ENCODE measurements at places on chromosomes 5 and 9.

- no peak for DNase-seq
Observed at GRCh38 chr5:95966005-95966404, 4.4 kb upstream of the ELL2 start.

DNA sequence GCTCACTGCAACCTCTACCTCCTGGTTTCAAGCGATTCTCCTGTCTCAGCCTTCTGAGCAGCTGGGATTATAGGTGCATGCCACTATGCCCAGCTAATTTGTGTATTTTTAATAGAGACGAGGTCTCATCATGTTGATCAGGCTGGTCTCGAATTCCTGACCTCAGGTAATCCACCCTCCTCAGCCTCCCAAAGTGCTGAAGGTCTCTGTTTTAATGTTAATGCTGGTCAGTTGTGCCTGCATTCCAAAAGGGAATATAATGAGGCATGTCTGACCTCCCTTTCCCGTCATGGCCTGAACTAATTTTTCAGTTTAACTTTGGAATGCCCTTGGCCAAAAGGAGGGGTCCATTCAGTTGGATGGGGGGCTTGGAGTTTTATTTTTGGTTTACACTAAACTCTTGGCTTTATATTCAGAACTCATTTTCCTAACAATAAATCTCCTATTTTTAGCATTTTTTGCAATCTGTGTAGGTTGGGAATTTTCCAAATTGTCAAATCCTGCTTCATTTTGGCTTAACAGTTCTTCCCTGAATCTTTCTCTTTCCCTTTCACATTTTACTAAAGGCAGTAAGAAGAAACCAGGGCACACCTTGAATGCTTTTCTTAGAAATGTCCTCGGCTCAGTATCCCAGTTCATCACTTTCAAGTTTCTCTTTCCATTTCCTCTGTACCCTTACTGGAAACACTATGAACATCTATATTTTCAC is 1175.5 kb downstream of the MAT2B start:
- no peak for DNase-seq

DNA sequence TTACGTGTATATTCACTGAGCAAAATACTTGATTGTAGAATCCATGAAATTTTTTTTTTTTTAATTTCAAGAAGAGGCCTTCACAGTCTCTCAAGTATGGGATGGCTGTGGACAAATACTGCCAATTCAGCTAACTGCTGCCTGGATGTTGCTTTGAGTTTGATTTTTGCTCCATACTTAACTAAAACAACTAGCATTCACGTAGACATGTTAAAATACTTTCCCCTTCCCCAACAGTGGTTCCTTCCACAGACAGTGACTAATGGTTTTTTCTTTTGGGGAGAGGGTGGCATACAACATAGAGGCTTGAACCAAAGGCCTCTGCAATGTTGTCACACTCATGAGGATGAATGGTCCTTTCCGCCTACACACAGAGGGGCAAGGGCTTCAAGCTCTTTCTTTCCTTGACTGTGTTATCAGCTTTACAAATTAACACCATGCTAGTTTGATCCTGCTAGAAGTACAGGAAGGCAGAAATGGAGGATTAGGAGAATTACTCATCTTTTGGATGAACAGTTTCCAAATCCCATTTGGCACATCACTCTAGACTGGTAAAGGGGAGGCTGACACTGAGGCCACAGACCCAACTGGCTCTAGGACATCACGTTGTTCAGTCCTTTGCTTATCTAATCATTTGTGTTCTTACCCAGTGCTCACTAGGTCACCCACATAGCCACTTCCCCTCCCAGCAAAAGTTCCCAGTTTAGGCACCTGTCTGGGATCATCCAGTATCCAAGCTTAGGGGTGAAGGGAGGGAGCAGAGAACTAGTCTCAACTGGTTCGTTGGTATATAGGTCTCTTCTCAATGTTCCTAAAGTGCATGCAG is 1.8 kb upstream of the LEAP2 start:
- DNase-seq = no peak

GRCh38 chr9:13628526-13628925 is 349.0 kb upstream of the MPDZ start:
- no peak for DNase-seq

DNA sequence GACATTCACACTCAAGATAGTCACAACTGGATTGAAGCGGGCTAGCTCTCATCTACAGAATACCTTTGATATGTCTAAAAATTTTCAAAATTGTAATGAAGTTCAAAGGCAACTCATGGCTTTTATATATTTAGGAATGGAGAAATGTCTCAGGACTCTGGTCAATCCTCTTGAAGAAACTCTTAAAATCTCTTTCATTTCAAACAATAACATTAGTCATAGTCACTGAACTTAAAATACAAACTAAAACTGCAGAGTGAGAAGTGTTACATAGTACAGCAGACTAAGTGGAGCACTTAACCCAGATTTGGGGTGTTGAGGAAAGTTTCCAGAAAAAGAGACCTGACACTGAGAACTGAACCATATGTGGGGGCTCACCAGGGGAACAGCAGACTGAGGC is 20.7 kb downstream of the FANCC start:
- DNase-seq = no peak

- no peak for DNase-seq
Observed at GRCh38 chr9:113504725-113505590, 41.4 kb downstream of the RGS3 start.

DNA sequence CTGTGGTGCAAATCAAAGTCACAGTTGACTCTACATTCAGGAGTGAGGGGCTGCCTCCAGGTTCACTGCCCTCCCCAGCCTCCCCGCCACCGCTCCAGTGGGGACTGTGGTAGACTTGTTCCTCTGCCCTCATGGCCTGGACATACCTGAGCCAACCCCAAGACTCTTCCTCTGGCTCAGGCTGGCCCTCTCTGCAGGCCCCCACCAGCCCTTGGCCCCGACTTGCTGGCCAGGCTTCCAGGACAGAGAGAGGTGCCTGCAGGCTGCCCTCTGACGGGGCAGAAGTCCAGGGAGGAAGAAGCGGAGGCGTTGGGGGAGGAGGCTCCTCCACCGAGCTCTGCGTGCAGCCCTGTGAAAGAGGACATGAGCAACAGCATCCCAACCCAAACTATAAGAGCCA is 2.8 kb upstream of the SARDH start:
- DNase-seq = no peak

- no peak for DNase-seq
Observed at GRCh38 chr9:36566813-36567221, 5.9 kb upstream of the MELK start.

DNA sequence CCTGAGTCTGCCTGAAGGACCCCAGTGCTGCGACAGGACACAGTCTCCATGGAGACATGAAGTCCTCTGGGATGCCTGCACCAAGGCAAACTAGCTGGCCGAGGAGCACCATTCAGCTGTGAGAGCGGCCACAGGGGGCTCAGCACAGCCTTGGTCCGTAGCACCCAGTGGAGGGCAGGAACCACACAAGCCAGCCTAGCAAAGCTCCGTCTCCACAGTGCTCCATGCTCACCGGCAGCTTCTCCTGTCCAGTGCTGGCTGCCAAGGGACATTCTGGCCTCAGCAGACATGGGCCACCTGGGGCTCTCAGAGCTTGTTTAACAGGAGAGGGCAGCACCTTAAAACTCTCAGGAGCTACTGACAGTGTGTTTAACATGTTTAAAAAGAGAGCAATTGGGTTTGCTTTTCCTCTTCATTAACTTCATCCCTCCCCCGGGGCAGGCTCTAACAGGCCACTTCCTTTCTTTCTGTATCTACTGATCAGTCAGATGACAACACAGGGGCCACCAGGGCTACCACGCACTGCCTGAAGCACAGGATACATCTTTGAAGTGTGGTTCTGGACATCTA is 57.0 kb downstream of the SECISBP2 start:
- DNase-seq = no peak

GRCh38 chr5:175282611-175283225 is 161.3 kb downstream of the DRD1 start:
- DNase-seq = no peak

GRCh38 chr9:134341306-134341705 is 15.1 kb downstream of the RXRA start:
- DNase-seq = no peak

- DNase-seq = no peak
Observed at GRCh38 chr5:169161022-169161680, 139.8 kb downstream of the SLIT3 start.

- no peak for DNase-seq
Observed at GRCh38 chr9:134624137-134624591, 17.4 kb upstream of the COL5A1 start.

GRCh38 chr5:175465282-175465681 is 13.1 kb upstream of the SFXN1 start:
- DNase-seq = no peak

Data from NCI-H2107 (cell line).